ENCODE measurements at places on chromosomes 11 and 22.

DNA sequence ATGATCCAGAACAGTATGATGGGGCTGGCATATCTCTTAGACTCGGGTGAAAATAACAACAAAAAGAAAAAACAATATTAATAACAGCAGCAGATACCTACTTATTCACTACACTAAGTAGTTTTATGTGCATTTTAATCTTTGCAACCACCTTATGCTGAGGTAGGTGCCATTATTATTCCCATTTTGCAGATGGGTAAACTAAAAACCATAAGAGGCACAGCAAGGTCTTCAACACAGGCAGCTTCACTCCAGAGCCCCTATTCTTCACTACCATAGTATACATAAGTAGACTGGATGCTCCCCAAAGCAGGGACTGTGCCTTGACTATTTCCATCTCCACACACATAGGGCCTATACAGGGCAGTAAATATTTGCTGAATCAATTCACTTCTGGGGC lies 41.0 kb downstream of the CLPB start:
- no peak for DNase-seq

GRCh38 chr22:45970705-45971407 lies 6.1 kb downstream of the WNT7B start:
- no peak for DNase-seq

DNA sequence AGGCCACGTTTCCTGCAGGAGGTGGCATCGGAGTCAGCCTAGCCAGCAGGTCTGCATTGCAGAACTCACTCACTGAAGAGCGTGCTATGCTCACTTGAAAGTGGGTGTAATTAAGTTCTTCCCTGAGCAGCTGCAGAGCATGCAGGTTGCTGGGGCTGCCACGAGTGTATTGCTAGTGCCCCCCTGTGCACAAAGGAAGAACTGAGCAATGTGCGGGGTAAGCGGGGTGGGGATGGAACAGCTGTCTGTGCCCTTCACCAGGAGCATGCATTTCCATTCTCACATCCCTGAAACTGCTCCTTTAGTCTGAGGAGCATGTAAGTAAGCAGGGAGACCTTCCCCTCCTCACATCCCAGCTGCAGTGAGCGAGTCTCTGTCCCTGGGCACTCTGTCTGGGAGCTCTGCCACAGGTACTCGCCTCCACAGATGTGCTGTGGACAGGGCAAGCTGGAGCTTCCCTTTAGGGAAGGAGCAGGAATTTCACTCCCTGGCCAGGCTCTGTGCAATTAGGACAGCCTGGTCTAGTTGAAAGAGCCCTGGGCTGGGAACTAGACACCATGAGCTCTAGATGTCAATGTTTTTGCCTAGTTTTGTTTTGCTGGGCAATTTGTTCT lies 1031.8 kb downstream of the NTM start:
- no peak for DNase-seq

- no peak for DNase-seq
These were observed 125.0 kb upstream of the NARS2 start for GRCh38 chr11:78699609-78700135.

DNA sequence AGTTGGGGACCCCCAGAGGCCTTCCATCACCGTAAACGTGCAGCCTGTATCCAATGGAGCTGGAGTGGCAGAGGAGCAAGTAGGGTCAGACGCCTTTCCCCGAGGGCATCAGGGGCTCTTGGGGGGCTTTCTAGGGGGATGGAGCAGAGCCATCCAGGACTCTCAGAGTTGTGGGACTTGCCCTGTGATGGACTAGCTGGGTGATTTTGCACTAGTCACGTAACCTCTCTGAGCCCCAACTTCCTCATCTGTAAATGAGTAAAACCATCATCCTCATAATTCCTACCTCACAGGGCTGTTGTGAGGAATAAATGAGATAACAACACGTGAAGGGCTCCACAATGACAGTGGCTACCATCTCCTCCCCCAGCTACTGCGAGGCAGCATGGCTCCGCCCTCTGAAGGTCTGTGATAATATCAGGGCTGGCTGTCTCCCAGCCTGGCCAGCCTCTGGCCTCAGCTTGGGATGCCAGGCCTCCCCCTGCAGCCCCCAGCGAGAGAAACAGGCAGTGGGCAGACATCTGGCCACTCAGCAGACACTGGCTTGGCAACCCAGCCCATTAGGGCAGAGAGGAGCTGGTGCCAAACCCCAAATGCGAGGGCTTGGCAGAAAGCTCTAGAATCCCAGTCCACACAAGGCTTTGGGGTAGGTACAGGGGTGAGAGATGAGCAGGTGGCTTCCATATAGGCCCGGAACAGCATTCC lies 6.7 kb downstream of the USP2 start:
- DNase-seq, result no peak

- DNase-seq, result no peak
These were observed 36.2 kb upstream of the CD5 start for GRCh38 chr11:61065955-61066638.

DNA sequence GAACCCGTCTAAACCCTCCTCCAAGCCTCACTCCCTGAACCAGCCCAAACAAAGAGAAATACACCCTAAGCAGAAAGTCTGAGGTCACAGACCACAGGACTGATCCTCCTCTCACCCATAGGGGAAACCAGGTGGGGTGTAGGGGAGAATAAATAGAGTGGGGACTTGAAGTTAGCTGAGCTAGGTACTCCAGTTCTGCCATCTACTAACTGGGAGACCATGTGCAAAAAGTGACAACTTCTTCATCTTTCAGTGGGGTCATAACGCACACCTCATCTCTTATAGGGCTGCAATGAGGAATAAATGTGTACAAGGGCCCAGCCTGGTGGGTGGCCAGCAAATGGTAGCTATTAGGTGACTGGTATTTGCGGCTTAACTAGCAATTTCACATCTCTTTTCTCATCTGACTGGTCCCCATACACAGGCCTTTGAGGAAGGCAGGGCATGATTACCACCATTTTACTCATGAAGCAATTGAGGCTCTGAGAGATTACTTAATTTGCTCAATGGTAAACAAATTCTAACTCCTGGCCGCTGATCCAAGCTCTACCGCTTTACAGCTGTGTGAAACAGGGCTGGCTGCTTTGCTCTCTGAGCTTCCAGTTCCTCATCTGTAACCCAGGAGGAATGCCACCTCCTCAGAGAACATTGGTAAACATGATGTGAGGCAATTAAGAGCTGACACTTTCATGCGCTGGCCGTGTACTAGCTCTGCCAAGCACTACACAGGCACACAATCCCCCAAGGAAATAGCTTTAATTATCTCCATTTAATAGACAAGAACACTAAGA lies 16.6 kb downstream of the TBC1D10A start:
- DNase-seq, result no peak

DNA sequence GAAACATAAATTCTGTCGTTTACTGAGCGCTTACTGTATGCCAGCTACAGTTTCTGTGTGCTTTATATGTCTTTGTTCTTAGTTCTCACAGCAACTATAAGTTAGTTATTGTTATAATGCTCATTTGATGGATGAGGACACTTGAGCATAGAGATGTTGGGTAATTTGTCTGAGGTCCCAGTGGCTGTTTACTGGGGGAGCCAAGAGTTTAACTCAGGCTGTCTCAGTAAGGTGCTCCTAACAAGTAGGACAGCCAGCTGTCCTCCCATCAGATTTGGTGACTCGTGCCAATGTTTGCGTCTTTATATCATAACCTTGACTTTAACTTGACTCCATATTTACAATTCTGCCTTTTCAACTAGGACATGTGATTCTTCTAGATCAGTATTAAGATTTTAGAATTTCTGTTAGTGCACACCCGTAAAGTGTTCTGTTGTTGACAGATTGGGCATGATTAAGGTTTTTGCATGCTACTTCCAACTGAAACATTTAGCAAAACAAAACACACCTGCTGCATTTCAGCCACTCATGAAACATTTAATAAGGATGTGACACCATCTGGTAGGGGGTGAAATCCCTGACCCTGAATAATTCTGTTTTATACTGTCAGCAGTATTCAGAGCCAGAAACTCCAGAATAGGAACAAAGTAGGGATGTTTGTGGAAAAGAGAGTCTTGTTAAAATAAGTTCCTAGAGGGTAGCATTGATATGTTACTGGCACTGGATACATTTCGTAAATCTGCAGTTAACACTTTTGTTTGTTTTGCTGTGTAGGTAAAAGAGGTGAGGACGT lies 1.9 kb downstream of the REXO2 start:
- no peak for DNase-seq

DNA sequence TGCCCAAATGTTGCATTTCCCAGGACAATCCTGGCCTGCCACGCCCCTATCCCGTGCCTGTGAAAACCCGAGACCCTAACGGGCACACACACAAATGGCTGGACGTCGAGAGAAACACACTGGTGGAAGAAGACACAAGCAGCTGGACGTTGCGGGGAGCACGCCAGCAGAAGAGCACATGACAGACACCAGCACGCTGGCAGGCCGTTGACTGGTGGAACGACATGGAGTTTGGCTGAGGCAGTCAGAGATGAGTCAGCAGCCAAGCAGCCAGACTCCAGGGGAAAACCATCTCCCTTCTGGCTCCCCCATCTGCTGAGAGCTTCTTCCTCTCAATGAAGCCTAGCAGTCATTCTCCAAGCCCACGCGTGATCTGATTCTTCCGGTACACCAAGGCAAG lies 606.7 kb upstream of the LRRC4C start:
- DNase-seq, result no peak

- no peak for DNase-seq
These were observed 950.9 kb upstream of the CHORDC1 start for GRCh38 chr11:91173701-91174100.

DNA sequence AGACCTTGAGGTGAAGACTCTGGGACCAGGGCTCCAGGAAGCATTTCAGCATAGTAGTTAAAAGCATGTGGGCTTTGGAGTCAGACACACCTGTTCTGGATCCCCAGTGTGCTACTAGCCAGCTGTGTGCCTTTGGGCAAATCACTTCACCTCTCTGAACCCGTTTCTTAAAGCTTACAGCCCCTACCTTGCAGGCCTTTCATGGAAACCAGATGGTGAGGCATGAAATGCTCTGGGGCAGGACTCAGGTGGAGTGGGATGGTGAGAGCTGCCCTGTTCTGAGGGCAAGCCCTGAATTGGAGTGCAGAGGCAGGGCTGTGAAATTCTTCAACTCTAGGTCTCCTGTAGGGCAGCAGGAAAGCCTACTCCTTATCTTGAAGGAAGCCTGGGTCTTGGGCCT lies 10.5 kb downstream of the UCP2 start:
- no peak for DNase-seq

GRCh38 chr22:44019846-44020245 lies 4.3 kb upstream of the PARVB start:
- no peak for DNase-seq

DNA sequence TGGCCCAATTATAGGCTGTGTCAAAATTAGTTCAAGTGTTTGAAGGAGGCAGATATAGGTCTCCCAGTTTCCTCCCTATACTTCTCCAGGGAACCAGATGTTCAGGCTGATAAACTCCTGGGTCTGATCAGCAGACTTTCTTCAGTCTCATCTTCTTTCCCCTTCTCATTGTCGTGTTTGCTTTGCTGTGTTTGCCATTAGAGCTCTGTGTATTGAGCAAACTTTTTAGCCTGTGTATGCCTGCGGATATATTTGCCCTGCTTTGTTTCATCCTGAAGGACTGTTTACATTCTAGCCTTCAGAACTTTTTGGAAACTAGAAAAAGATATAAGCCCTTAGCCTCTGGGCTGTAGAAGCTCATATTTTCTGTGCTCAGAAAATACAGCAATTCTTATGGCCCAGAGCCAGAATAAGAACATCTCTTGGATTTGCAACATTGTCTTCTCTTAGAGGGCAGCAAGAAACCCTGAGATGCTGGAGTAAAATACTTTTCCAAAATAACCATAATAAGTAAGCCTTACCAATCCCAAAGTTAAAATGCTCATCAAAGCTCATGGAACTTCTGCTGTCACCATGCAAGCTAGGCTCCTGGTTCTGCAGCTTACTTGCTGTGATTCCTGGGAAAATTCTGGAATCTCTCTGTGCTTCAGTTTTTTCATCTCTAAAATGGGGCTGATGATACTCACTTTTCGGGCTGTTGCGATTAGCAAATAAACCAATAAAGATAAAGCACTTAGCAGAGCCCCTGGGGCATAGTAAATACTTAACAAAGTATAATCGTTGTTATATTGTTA lies 34.1 kb upstream of the ME3 start:
- DNase-seq, result no peak

DNA sequence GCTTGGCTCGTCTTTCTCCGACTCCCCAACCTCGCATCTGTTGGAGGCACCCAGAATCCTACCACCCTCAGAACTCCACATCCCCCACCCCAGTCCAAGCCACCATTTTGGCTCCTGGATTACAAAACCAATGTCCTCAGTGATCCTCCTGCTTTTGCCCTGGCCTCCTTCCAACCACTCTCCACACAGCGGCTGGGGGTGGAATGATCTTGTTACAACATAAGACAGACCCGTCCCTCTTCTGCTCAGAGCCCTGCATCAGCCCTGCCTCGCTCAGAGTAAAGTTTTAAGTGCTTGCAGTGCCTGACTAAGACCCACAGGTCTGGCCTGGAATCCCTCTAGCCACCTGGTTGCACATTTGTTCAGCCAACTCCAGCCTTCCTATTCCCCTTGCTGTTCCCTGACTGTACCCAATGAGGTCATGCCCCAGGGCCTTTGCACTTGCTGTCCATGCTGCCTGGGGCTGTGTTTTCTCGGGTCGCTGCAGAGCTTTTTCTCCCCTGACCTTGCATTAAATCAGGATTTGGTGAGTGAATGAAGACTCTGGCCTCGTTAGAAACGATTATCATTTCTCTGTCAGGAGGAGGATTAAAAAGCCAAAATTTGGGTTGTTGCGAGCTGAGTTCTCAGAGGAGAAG lies 67.3 kb downstream of the IGF2 start:
- no peak for DNase-seq

DNA sequence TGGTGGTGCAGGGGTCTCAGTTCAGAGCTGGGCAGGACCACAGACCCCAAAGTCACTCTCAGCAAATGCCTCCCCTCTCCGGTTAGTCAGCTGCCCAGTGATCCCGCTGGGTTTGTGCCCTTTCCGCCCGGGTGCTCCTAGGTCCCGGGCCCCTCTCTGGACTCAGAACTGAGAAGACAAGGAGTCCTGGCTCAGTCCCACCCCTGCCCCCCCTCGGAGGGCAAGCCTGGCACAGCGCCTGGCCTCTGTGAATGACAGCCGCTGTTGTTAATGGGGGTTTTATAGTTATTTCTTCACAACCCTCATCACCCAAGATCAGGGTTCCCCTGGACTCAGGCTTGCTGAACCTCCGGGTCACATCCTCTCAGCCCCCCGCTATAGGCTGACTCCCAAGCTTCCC lies 47.6 kb downstream of the ELFN2 start:
- DNase-seq, result no peak

GRCh38 chr11:82828472-82828871 lies 71.8 kb downstream of the PRCP start:
- no peak for DNase-seq

Data from HuH-7.5 (cell line).